ENCODE measurements at places on chromosomes 1 and 21.
A peak's percentile ranks its signal among the peaks of the same experiment; 100 is the strongest.

DNA sequence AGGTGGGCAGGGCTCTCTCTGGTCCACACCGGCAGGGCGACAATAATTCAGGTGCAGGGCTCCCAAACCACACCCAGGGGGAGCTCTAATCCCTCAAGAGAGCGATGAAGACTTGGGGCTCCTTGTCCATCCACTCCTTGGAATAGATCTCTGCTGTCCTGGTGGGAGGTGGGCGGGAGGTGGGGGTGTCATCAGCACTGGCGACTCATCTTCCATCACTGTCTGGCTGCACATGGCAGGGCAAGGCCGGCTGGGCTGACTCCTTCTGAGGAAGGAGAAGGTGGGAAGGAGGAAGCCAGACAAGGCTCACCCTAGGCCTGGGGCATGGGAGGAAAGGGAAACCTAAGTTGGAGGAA is 29.3 kb downstream of the TNNT2 start:
- H3K4me3 ChIP-seq = no peak overlapping the region
- no peaks in the 10 kb centered on the region for H3K36me3 ChIP-seq
- H3K27me3 ChIP-seq = peaks cover 2% of the 10 kb centered on the region
- no peak for DNase-seq
- no peak overlapping the region for H3K27ac ChIP-seq

- H3K27me3 ChIP-seq = no peaks in the 10 kb centered on the region
- no peak overlapping the region for H3K4me3 ChIP-seq
- peaks cover 28% of the 10 kb centered on the region for H3K36me3 ChIP-seq
- H3K27ac ChIP-seq = no peak overlapping the region
- peaks cover 13% of the 10 kb centered on the region for H3K4me1 ChIP-seq
These were observed 29.1 kb downstream of the EIF2D start for GRCh38 chr1:206582971-206583706.

DNA sequence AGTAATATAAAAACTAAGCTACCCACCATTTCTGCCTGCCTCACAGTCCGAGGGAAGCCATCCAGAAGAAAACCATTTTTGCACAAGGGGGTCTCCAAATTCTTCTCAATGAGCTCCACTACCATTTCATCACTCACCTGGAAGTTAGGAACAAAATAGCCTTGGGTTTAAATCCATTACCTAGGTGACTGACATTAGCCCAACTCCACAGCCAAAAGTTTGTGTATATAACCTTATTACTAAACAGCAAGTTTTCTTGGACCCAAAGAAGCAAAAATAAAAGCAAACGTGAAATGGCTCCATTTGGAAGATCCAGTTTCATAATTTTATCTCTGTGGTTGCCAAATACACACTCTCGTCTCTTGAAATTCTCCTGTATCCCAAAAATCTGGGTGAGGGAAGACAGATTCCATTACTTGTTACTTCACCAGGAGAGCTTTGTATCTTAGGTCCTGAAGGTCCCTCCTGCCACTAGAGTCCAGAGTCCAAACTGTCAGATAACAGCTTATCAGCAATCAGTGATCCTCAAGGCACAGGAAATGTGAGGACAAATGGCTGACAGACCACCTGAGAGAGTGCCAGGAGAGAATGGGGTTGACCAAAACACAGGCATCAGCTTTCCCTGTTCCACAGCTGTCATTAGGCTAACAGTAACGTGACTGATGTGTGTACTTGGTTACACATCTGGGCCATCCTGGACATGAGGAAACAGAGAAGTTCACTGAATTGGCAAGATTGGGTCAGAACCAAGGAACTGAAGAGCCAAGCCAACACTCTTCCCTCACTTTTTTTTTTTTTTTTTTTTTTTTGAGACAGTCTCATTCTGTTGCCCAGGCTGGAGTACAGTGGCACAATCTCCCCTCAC is 14.9 kb downstream of the AK2 start:
- no peaks in the 10 kb centered on the region for H3K27me3 ChIP-seq
- H3K27ac ChIP-seq = no peak overlapping the region
- H3K4me1 ChIP-seq = peaks cover 3% of the 10 kb centered on the region
- peaks cover 32% of the 10 kb centered on the region for H3K36me3 ChIP-seq
- no peak for DNase-seq

DNA sequence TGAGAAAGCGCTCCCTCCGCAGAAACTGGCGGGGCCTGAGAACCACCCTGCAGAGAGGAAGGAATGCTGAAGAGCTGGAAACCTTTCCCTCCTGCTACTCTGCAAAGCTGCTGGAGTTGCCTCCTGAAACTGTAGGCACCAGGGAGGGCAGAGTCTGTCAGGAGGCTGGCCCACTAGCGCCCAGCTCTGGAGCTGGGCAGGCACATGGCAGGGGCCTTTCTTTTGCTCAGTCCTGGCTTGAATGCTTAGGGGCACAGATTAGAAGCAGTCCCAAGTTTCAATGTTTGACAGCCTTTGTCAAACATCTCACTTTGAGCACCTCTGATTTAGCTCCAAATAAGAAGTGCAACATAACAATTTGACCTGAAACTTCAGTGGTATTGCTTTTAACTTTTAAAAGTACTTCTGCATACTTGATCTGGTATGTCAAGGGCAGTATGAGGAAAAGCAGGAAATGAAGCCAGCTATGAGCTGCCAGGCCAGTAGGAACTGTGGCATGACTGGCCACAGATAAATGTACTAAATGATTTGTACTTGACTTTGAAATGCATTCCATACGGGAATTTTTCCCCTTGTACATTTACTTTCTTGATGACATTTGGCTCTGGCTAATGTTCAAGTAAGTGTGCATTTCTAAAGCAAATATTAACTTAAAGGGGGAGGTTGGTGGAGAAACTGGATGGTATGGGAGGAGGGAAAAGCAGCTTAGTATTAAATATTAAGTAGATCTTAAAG is 7.2 kb downstream of the C1orf116 start:
- no peak overlapping the region for H3K4me3 ChIP-seq
- peaks cover 3% of the 10 kb centered on the region for H3K27me3 ChIP-seq
- DNase-seq = no peak
- H3K36me3 ChIP-seq = no peaks in the 10 kb centered on the region

DNA sequence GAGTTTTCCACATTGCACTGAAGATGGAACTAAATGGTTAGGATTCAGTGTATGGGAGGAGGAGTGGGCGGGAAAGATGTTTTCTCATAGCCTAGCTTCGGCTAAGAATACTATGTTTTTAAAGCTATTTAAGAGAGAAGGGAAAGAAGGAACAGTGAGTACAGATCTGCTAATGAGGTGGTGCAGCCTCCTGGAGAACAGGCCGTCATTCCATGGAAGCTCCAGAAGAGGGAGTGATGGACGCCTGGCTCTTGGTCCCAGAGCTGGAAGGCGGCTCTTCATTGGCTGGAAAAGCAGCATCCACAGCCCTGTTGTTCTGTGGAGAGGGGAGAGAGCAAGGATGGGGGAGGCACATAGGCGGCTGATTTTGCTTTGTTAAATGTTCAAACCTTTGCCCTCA is 6.9 kb downstream of the CAMK1G start:
- no peaks in the 10 kb centered on the region for H3K36me3 ChIP-seq
- peaks cover 14% of the 10 kb centered on the region for H3K4me1 ChIP-seq
- H3K4me3 ChIP-seq = no peak overlapping the region

DNA sequence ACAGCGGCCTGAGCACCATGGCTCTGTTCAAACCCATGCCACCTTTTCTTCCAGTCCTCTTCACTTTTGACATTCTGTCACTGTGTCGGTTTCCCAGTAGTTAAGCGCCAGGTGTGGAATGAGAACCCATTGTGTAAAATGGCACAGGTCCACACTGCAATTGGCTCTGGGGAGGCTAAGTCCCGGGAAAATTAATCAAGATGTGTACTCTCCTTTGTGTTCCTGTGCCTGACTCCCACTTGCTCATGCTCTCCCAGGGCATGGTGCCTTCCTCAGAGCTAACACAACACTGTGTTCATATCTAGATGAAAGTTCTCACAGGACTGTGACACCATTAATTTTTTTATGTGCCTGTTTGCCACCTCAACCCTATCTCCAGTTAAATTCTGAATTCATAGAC is 59.0 kb upstream of the BTG3 start:
- no peaks in the 10 kb centered on the region for H3K36me3 ChIP-seq
- H3K27ac ChIP-seq = no peak overlapping the region
- H3K27me3 ChIP-seq = no peaks in the 10 kb centered on the region
- no peaks in the 10 kb centered on the region for H3K4me1 ChIP-seq

GRCh38 chr1:10795276-10796021 is 997 bp downstream of the CASZ1 start:
- H3K27me3 ChIP-seq = peaks cover 81% of the 10 kb centered on the region
- no peaks in the 10 kb centered on the region for H3K36me3 ChIP-seq
- peaks cover 29% of the 10 kb centered on the region for H3K4me1 ChIP-seq

DNA sequence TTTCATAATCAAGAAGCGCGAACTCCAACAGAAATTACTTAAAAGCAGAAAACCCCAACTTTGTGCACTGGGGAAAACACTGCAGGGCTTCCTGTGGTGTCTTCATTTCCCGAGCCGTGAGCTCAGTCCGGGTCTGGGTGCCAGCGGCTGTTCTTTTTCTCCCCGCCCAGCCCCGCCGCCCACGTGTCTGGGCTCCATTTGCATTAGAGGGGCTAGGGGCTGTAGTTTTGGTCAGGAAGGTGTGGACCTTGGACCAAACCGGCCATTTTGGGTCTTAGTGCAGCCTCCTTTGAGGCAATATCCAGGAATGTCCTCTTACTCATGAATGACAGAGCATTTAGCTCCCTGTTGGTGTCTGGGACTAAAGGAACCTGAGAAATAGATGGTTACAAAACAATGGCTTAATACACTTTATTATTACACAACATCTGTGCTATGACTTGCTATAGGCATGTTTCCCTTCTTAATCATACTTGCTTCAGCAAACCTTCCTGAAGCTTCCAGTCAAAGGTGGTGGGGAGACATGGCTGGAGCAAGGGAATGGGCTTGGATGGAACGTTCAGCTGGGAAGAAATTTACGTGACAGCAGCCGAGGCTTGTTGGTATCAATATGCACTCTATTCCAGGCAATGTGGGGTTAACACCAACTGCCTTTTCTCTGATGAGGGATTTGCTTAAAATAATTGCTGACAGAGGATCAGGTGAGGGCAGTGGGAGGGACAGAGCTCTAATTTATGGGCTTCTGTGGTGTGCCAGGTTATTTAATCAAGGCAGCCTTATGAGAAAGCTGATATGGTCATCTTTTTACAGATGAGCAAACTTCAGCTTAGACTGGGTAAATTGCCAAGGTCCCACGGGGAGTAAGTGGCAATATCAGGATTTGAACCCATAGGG is 1.1 kb downstream of the AGTRAP start:
- no peaks in the 10 kb centered on the region for H3K36me3 ChIP-seq
- H3K27me3 ChIP-seq = no peaks in the 10 kb centered on the region
- peak; percentile 15 for DNase-seq
- peak overlapping the region; percentile 96 for H3K4me3 ChIP-seq

GRCh38 chr1:218401998-218402785 is 57.1 kb downstream of the TGFB2 start:
- H3K27ac ChIP-seq = peak overlapping the region; percentile 68
- no peaks in the 10 kb centered on the region for H3K27me3 ChIP-seq
- H3K36me3 ChIP-seq = no peaks in the 10 kb centered on the region

GRCh38 chr1:18949686-18950400 is 6.6 kb downstream of the IFFO2 start:
- H3K27ac ChIP-seq = peak overlapping the region; percentile 93
- no peaks in the 10 kb centered on the region for H3K27me3 ChIP-seq
- H3K36me3 ChIP-seq = peaks cover 5% of the 10 kb centered on the region
- H3K4me3 ChIP-seq = peak overlapping the region; percentile 20

DNA sequence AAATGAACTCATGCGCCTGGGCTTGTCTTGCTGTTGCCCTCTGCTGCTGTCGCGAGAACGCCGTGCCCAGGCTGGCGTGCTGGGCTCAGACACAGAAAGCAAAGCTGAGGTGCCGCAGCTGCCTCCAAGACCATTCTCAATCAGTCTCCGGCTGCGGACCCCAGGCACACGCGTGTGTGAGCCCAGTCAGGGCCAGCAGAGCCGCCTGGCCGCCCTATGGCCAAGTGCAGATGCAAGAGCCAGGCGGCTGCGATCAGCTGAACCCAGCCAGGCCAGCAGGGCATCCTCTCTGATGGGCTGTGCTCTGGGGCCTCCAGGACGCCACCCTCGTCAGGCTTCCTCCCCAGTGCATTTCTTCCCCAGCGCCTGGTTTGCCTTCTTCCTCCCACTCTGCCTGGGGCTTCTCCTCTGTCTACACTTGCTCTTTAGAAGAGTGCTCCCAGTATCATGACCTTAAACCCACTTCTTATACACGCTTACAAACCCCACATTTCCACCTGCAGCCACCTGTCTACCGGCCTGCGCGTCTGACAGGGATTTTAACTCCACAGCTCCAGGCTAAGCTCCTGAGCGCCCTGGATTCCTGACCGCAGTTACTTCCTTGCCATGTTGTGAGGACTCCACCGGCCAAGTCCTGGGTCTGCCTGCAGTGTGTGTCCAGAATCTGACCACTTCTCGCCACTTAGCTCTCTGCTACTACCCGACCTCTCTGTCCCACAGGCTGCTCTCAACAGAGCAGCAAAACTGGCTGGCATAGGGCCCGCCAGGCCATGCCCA is 21.7 kb upstream of the LRRC47 start:
- H3K4me3 ChIP-seq = no peak overlapping the region
- no peak for DNase-seq
- H3K4me1 ChIP-seq = peaks cover 20% of the 10 kb centered on the region
- H3K27ac ChIP-seq = no peak overlapping the region
- no peaks in the 10 kb centered on the region for H3K27me3 ChIP-seq

- no peaks in the 10 kb centered on the region for H3K36me3 ChIP-seq
- no peak overlapping the region for H3K4me3 ChIP-seq
- no peaks in the 10 kb centered on the region for H3K4me1 ChIP-seq
- H3K27ac ChIP-seq = no peak overlapping the region
- no peaks in the 10 kb centered on the region for H3K27me3 ChIP-seq
- no peak for DNase-seq
These were observed 29.9 kb upstream of the EXO1 start for GRCh38 chr1:241817956-241818612.

GRCh38 chr1:193841857-193842256 is 655.4 kb upstream of the B3GALT2 start:
- DNase-seq = no peak
- no peaks in the 10 kb centered on the region for H3K36me3 ChIP-seq
- no peak overlapping the region for H3K27ac ChIP-seq
- no peaks in the 10 kb centered on the region for H3K27me3 ChIP-seq

DNA sequence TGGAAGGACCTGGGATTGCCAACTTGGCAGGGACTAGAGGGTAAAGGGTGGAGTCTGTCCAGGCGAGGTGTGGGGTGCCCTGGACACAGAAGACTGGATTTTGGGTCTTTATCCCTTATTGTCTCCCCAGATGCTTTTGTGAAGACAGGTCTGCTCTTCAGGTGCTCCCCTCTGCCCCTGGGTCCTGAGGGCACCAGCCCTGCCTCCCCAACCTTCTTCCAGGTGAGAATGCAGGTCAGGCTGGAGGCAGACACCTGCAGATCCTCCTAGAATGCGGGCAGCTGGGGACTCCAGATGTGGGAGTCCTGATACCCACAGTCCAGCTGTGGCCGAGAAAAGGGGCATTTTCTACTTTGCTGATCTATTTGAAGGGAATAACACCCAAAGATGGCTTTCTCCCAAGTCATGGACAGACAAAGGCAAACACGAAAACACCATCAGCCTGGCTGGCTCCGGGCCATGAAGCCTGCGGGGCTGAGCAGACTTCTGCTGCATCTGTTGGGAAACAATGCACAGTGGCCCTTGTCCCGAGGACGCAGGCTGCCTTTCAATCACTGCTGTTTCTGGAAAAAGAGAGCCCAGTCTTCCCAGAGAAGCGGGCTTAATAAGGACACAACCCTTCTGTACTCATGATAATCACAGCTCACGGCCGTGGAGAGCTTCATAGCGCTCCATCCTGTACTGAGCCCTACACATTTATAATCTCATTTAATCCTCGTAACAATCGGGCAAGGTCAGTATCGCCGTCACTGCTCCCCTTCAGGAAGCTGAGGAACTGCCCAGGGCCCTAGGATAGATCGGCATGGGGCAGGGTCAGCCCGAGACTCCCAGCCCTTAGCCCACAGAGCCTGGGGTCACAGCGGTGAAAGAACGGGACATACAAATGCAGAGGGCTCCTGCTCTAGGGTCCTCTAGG is 62.0 kb upstream of the ABCG1 start:
- peak; percentile 58 for DNase-seq
- H3K4me3 ChIP-seq = no peak overlapping the region
- peaks cover 34% of the 10 kb centered on the region for H3K4me1 ChIP-seq
- peak overlapping the region; percentile 73 for H3K27ac ChIP-seq

Data from spinal cord (tissue), 10 donors.